ENCODE measurements at places on chromosomes 3 and 15.

- H3K27ac ChIP-seq = no peak overlapping the region
- peaks cover 47% of the 10 kb centered on the region for H3K4me1 ChIP-seq
- DNase-seq = no peak
These were observed 7.5 kb upstream of the LOXL1 start for GRCh38 chr15:73918784-73919183.

DNA sequence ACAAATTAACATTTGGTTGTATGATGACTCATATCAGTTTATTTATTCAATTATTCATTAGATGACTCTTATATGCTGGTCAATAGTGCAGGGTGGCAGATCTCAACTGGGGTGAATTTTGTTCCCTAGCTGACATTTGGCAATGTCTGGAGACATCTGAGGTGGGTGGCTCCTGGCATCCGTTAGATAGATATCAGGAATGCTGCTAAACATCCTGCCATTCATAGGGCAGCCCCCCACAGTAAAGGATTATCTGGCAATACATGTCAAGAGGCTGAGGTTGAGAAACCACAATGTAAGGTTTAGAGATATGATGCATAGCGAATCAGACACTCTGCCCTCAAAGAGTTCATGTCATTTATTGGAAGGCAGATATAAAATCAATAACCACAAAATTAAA is 719.9 kb downstream of the CADM2 start:
- no peak overlapping the region for H3K27ac ChIP-seq
- H3K4me1 ChIP-seq = no peaks in the 10 kb centered on the region
- H3K4me3 ChIP-seq = no peak overlapping the region

- peak; percentile 22 for DNase-seq
- peaks cover 7% of the 10 kb centered on the region for H3K4me1 ChIP-seq
- H3K36me3 ChIP-seq = no peaks in the 10 kb centered on the region
These were observed 31.8 kb downstream of the MYO5A start for GRCh38 chr15:52496776-52497470.

DNA sequence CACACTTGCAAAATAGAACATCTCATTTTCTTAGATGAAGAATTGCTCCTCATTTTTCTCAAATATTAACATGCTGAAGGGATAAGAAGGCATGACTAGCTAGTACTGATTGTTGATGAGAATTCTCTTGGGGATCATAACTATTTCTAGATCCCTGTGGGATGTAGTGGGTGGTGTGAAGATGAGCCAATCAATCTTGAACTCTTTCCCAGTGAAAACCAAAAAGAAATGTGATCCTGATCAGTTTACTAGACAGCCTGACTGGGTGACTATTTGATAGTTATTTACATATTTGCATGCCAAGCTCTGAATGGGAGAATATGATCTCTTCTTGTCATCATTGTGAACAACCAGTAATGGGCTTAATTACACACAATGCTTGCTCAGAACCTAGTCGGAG is 63.7 kb downstream of the ZIC1 start:
- H3K27me3 ChIP-seq = no peaks in the 10 kb centered on the region
- H3K4me1 ChIP-seq = no peaks in the 10 kb centered on the region
- H3K27ac ChIP-seq = no peak overlapping the region
- no peak for DNase-seq
- no peaks in the 10 kb centered on the region for H3K36me3 ChIP-seq

DNA sequence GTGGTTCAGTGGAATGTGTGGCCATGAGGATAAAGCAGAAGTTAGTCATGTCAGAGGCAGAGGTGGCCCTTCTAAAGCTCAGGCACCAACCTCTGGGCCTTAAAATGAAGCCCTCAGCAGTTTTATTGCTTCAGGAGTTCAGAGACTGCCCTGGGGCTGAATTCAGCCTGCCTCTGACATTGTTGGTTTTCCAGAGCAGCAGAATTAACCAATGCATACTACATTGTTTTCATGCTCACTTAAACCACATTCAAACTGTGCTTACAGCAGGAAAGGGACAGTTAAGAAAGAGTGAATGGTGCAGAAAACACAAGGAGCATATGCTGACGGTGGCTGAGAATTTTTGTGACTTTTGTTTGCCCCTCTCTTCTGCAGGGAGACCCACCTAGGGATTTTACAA is 320.2 kb downstream of the CHST2 start:
- no peaks in the 10 kb centered on the region for H3K36me3 ChIP-seq
- peaks cover 21% of the 10 kb centered on the region for H3K4me1 ChIP-seq
- H3K27me3 ChIP-seq = no peaks in the 10 kb centered on the region
- H3K27ac ChIP-seq = no peak overlapping the region

GRCh38 chr3:131793870-131794269 is 240.9 kb downstream of the CPNE4 start:
- H3K27me3 ChIP-seq = no peaks in the 10 kb centered on the region
- no peaks in the 10 kb centered on the region for H3K36me3 ChIP-seq
- no peak overlapping the region for H3K27ac ChIP-seq
- no peak overlapping the region for H3K4me3 ChIP-seq
- DNase-seq = no peak

- H3K27me3 ChIP-seq = peaks cover 17% of the 10 kb centered on the region
- H3K4me1 ChIP-seq = peaks cover 16% of the 10 kb centered on the region
- no peak overlapping the region for H3K4me3 ChIP-seq
These were observed 236.2 kb downstream of the TLE3 start for GRCh38 chr15:69861331-69862171.

DNA sequence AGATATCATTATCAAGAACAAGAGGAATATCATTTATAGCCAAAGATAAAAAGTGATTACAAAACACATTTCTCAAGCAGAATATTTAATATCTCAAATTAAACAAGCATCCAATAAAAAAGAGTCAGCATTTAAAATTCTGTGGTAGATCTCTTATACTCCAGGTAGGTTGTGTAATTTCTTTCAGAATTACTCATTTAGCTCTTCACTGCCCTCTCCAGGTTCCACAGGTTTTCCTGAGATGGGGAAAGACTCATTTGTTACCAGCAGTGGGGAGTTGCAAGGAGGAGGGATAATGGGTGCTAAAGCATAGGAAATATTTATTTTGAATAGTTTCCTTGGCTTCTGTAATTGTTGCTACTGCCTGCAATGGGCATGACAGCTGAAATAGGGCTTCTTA is 83.1 kb upstream of the RASGRP1 start:
- no peak overlapping the region for H3K27ac ChIP-seq
- H3K4me3 ChIP-seq = no peak overlapping the region
- peaks cover 81% of the 10 kb centered on the region for H3K4me1 ChIP-seq
- H3K36me3 ChIP-seq = peaks cover 11% of the 10 kb centered on the region

DNA sequence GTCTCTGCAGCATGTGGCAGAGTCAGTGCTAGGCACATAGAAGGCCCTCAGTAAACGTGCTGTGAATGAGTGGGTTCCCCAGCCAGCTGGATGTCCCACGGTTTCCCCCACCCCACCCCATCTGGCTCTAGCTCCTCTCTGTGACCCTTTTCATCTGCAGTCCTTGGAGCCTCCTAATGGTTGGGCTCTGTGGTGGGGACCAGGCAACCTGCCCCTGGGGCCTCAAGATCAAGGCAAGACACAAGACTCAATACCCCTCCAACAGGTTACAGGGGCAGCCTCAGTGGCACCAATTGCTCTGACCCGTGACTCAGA is 17.1 kb upstream of the CYP11A1 start:
- H3K4me3 ChIP-seq = no peak overlapping the region
- no peaks in the 10 kb centered on the region for H3K27me3 ChIP-seq
- H3K4me1 ChIP-seq = peaks cover 46% of the 10 kb centered on the region
- no peaks in the 10 kb centered on the region for H3K36me3 ChIP-seq
- H3K27ac ChIP-seq = peak overlapping the region; percentile 89

DNA sequence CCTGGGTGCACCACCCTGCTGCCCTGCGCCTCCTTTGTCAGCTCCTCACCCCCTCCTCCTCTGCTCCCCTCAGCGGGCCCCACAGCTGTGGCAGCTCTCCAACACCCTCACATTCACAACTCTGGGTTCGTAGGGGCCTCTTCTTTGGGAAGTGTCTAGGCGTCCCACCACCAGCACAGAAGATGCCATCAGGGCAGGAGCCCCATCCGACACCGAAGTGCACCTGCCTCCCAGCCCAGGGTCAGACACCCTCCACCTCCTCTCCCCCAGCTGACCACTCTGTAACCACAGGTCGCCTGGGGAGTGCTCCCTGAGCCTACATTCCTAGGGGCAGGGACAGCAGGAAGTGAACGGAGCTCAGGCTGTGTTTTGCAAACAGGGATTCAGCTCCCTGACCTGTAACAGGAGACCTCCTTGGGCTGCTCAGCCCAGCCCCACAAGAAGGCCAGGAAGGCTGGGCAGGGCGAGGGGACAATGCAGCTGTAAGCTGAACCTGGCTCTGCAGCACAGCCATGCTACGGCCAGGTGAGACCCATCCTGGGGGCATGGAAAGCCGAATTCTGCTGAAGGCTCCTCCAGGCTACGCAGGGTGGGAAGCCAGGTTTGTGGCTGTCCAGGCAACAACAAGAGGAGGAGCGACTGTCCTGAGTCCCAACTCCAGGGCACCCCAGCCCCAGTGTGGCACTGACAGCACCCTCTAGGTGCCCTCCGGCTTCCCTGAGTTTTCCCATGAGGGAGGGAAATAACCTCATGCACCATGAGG is 269.0 kb downstream of the GOLGA6L6 start:
- no peak overlapping the region for H3K27ac ChIP-seq
- DNase-seq = no peak
- H3K4me1 ChIP-seq = no peaks in the 10 kb centered on the region
- no peaks in the 10 kb centered on the region for H3K27me3 ChIP-seq
- no peak overlapping the region for H3K4me3 ChIP-seq
- no peaks in the 10 kb centered on the region for H3K36me3 ChIP-seq

DNA sequence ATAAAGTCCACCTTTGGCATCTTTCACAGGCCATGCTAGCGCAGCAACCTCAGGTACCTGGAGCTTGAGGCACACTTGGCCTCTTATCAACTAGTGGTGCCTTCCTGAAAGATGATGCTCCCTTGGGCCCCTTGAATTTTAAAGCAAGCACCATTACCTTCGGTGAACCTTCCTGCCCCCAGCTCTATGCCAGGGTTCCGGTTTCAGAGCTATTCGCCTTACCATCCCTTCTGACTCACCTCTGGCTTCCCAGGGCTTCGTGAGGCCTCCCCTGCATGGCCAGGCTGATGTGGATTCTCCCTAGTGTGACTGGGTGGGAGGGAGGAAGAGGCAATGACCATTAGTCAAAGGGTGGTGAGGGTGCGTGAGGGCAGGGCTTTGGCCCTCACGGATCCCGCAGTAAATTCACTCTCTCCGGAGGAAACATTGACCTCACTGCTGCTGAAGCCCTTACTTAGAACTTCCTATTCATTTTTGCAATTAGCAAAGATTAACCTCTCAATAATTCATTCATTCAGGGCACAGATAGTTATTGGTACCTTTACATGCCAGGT is 16.3 kb downstream of the BHLHE40 start:
- no peaks in the 10 kb centered on the region for H3K36me3 ChIP-seq
- peaks cover 19% of the 10 kb centered on the region for H3K27me3 ChIP-seq
- DNase-seq = no peak
- peaks cover 15% of the 10 kb centered on the region for H3K4me1 ChIP-seq

- H3K4me1 ChIP-seq = no peaks in the 10 kb centered on the region
- no peak for DNase-seq
- H3K27me3 ChIP-seq = no peaks in the 10 kb centered on the region
- H3K27ac ChIP-seq = no peak overlapping the region
- no peak overlapping the region for H3K4me3 ChIP-seq
These were observed 593.3 kb downstream of the FHIT start for GRCh38 chr3:60657972-60658371.

GRCh38 chr3:4977001-4977852 is 2.0 kb upstream of the BHLHE40 start:
- peak overlapping the region; percentile 97 for H3K4me3 ChIP-seq
- peaks cover 42% of the 10 kb centered on the region for H3K4me1 ChIP-seq
- peak overlapping the region; percentile 99 for H3K27ac ChIP-seq
- peaks cover 4% of the 10 kb centered on the region for H3K27me3 ChIP-seq

- H3K27ac ChIP-seq = no peak overlapping the region
- no peaks in the 10 kb centered on the region for H3K36me3 ChIP-seq
- H3K27me3 ChIP-seq = peaks cover 57% of the 10 kb centered on the region
- DNase-seq = no peak
- H3K4me1 ChIP-seq = peaks cover 2% of the 10 kb centered on the region
These were observed 14.9 kb upstream of the RPN1 start for GRCh38 chr3:128665362-128666021.

DNA sequence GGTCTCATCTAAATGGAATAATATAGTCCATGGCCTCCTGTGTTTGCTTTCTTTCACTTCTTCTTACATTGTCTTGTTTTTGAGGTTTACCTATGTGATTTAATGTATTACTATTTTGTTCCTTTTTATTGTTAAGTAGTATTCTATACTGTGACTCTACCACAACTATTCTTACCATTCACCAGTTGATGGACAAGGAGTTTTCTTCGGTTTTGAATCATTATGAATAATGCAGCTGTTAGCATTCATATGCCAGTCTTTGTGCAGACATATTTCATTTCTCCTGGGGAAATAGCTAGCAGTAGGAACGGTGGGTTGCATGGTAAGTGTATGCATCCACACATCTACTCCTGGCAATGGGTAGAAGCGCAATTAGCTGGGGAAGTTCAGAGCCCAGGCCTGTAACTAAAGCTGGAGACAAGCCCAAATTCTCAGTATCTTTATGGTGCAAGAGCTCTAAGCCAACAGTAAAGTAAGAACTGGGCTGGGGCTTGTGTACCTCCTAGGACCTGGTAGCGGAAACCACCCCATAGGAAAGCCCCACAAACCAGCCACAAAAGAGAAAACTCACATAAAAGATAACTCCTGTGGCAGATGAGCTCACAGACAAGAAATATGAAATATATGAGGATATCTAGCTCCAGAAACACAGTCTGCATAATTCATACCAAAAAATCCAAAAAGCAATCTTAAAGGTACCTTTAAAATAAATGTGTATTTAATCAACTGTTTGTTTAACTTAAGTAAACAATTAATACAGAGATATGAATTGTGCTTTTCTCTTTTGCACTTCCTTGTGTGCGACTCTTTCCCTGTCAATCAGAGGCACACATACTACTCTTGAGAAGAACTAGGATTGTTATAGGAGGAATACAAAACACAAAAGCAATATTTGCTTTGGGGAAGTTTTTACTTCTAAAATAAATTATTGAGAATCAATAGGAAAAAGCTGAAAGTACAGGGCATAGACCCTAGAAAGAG is 2.7 kb upstream of the CSTA start:
- DNase-seq = peak; percentile 69
- peak overlapping the region; percentile 52 for H3K27ac ChIP-seq
- no peak overlapping the region for H3K4me3 ChIP-seq
- H3K36me3 ChIP-seq = peaks cover 1% of the 10 kb centered on the region
- H3K4me1 ChIP-seq = peaks cover 26% of the 10 kb centered on the region
- H3K27me3 ChIP-seq = peaks cover 28% of the 10 kb centered on the region

DNA sequence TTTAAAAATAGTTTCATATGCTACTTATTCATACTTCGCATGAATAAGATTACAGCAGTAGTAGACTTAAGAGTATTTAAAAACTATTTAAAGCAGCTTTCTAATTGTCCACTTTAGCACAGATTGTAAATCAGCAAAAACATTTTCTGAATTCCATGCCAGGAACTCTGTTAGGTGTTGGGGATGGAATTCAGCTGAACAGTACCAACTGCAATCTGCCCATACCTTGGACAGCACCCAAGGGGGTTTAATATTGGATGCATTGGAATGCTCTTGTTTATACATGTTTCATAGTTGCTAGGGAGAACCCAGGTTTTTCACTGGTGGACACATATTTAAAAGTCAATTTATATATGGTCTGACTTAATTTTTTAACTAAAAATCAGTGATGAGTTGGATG is 74.8 kb downstream of the PPM1L start:
- no peaks in the 10 kb centered on the region for H3K36me3 ChIP-seq
- H3K4me3 ChIP-seq = no peak overlapping the region
- no peak overlapping the region for H3K27ac ChIP-seq
- peaks cover 3% of the 10 kb centered on the region for H3K27me3 ChIP-seq
- no peak for DNase-seq

- no peak overlapping the region for H3K27ac ChIP-seq
- H3K4me3 ChIP-seq = no peak overlapping the region
- H3K4me1 ChIP-seq = no peaks in the 10 kb centered on the region
- H3K36me3 ChIP-seq = no peaks in the 10 kb centered on the region
- no peak for DNase-seq
These were observed 617.1 kb downstream of the NR2F2 start for GRCh38 chr15:96947296-96948229.

All from activated naive CD4-positive, alpha-beta T cell treated with anti-CD3 and anti-CD28 coated beads, Interleukin-2, amount 10 ng/mL, durations not matched to agents 7 days and 5 days (primary cell).